ENCODE measurements at places on chromosomes 7 and 10. TPM values are rescaled to one million over a fixed set of nuclear protein-coding genes. Genes with fewer than 3 reads are reported as not detected.

The ATOH7 gene
- not detected for total RNA-seq

The RARRES2 gene
- not detected for total RNA-seq

The MNX1 gene
- total RNA-seq = 3.7 TPM

The KIFBP gene
- total RNA-seq = 65.9 TPM

The SHH gene
- total RNA-seq = 0.11 TPM

The STEAP4 gene
- 1.7 TPM for total RNA-seq

The WNT8B gene
- 0.29 TPM for total RNA-seq

The CTBP2 gene
- total RNA-seq = 78.9 TPM

The FZD8 gene
- 275 TPM for total RNA-seq

The NXPH1 gene
- not detected for total RNA-seq

The LRRC18 gene
- not detected for total RNA-seq

GRCh38 chr10:58672845-58673244 is 160.2 kb downstream of the BICC1 start:
- no peaks in the 10 kb centered on the region for H3K4me1 ChIP-seq
- no peaks in the 10 kb centered on the region for H3K36me3 ChIP-seq
- no peak overlapping the region for H3K4me3 ChIP-seq

- no peaks in the 10 kb centered on the region for H3K27me3 ChIP-seq
- H3K4me1 ChIP-seq = no peaks in the 10 kb centered on the region
- no peak overlapping the region for H3K27ac ChIP-seq
- no peak overlapping the region for H3K4me3 ChIP-seq
- DNase-seq = no peak
These were observed 32.2 kb upstream of the SEMA3A start for GRCh38 chr7:84226759-84227158.

- no peaks in the 10 kb centered on the region for H3K36me3 ChIP-seq
- DNase-seq = no peak
- H3K4me1 ChIP-seq = no peaks in the 10 kb centered on the region
- no peak overlapping the region for H3K27ac ChIP-seq
- no peaks in the 10 kb centered on the region for H3K27me3 ChIP-seq
These were observed 137.0 kb upstream of the PRR15 start for GRCh38 chr7:29426587-29426986.

- H3K27ac ChIP-seq = no peak overlapping the region
- peak; percentile 51 for DNase-seq
- H3K4me1 ChIP-seq = no peaks in the 10 kb centered on the region
- H3K36me3 ChIP-seq = no peaks in the 10 kb centered on the region
These were observed 197.3 kb upstream of the PODXL start for GRCh38 chr7:131753620-131754222.

GRCh38 chr7:106552645-106553445 is 108.1 kb downstream of the CCDC71L start:
- no peak for DNase-seq
- no peak overlapping the region for H3K4me3 ChIP-seq
- no peak overlapping the region for H3K27ac ChIP-seq
- H3K4me1 ChIP-seq = no peaks in the 10 kb centered on the region
- H3K36me3 ChIP-seq = no peaks in the 10 kb centered on the region

DNA sequence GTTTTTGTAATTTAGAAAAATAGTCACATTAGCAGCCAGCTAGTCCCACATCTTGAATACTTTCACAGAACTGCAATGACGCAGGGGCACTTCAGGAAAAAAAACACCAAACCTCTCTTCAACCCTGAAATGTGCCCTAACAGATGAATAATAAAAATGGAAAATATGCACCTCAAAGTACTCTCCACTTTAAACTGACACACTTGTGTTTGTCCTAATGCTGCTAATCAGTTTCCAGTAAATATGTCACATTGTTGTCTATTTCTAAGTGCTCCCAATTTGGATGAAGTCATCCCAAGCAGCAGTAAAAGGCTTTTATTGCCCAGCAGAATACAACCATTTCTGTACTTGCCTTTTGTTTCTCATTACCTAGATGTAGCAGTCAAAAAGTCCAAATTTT is 86.7 kb downstream of the PARD3 start:
- H3K36me3 ChIP-seq = no peaks in the 10 kb centered on the region
- H3K4me3 ChIP-seq = no peak overlapping the region
- peaks cover 54% of the 10 kb centered on the region for H3K4me1 ChIP-seq
- H3K27me3 ChIP-seq = no peaks in the 10 kb centered on the region
- no peak overlapping the region for H3K27ac ChIP-seq

DNA sequence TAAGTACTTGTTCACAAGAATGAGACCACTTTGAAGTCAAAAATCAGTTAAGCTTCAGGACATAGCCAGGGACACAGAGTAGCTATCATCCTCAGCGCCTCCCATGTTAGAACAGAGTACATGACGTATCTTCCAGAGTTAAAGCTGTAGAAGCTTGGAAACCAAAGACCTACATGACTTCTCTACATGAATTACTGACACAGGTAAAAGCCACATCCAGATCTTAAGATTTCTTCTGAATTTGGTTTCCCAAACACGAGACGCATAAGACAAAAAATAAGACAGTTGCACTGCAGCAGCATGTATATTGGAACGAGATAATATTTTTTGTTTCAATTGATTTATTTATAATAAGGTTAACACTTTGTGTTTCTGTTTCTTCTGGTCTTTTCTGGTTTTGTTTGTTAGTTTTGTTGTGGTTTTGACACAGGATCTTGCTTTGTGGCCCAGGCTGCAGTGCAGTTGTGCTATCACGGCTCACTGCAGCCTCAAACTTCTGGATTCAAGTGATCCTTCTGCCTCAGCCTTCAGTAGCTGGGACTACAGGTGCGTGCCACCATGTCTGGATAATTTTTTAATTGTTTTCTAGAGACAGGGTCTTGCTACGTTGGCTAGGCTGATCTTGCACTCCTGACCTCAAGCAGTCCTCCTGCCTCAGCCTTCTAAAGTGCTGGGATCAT is 10.2 kb upstream of the EPC1 start:
- H3K27ac ChIP-seq = no peak overlapping the region
- peaks cover 10% of the 10 kb centered on the region for H3K4me1 ChIP-seq
- H3K4me3 ChIP-seq = no peak overlapping the region

DNA sequence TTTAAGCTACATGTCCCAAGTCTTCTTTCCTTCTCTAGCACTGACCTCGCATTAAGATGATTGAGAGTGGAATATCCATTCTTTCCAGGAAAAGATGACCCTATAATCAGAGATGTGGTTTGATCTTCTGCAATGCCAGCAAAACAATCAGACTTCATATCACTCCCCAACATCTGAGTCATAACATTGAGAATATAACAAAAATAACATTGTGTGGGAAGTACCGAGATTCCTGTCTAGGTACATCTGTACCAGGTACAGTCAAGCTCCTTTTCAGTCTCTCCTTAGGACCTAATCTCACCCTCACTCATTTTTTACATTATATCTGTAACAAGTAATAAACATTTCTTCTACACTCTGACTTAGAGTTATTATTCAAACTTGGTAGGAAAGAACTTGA is 201.6 kb downstream of the LRRTM3 start:
- no peak overlapping the region for H3K27ac ChIP-seq
- no peak overlapping the region for H3K4me3 ChIP-seq
- H3K27me3 ChIP-seq = peaks cover 64% of the 10 kb centered on the region
- no peak for DNase-seq
- H3K36me3 ChIP-seq = no peaks in the 10 kb centered on the region

- H3K27me3 ChIP-seq = 0 out of 2 replicates have a peak, but pooled peaks cover 9% of the 10 kb centered on the region
- peak; percentile 31 for DNase-seq
- H3K27ac ChIP-seq = no peak overlapping the region
These were observed 45.8 kb upstream of the CARD11 start for GRCh38 chr7:3089493-3089892.

GRCh38 chr7:134018306-134018705 is 108.8 kb upstream of the LRGUK start:
- H3K4me1 ChIP-seq = no peaks in the 10 kb centered on the region
- H3K27ac ChIP-seq = no peak overlapping the region
- H3K27me3 ChIP-seq = no peaks in the 10 kb centered on the region
- DNase-seq = no peak

- H3K4me3 ChIP-seq = no peak overlapping the region
- H3K36me3 ChIP-seq = no peaks in the 10 kb centered on the region
- peaks cover 18% of the 10 kb centered on the region for H3K27me3 ChIP-seq
- H3K4me1 ChIP-seq = peaks cover 12% of the 10 kb centered on the region
These were observed 880 bp upstream of the ELN start for GRCh38 chr7:74026903-74027682.

GRCh38 chr7:92763636-92764423 is 72.5 kb downstream of the CDK6 start:
- DNase-seq = peak; percentile 95
- peak overlapping the region; percentile 81 for H3K27ac ChIP-seq
- peaks cover 5% of the 10 kb centered on the region for H3K36me3 ChIP-seq
- no peaks in the 10 kb centered on the region for H3K27me3 ChIP-seq
- H3K4me1 ChIP-seq = peaks cover 70% of the 10 kb centered on the region

DNA sequence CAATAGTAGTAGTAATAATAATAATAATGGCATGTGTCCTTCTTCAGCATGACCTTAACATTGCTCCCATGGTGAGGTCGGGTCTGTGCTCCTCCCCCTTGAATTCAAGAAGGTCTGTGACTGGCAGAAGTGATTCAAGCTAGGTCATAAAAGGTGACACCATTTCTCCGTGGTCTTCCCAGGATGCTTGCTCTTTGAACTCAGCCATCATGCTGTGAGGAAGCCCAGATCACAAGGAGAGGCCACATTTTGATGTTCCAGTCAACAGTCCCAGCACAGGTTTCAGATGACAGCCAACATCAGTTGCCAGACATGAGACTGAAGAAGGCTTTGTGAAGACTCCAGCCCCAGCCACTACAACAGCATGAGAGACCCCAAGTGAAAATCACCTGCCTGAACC is 83.9 kb downstream of the SEPTIN14 start:
- H3K4me3 ChIP-seq = no peak overlapping the region
- H3K27ac ChIP-seq = no peak overlapping the region
- no peak for DNase-seq

GRCh38 chr7:17369691-17370426 is 71.4 kb downstream of the AHR start:
- no peaks in the 10 kb centered on the region for H3K27me3 ChIP-seq
- peak; percentile 76 for DNase-seq
- peaks cover 39% of the 10 kb centered on the region for H3K4me1 ChIP-seq
- H3K36me3 ChIP-seq = no peaks in the 10 kb centered on the region

- H3K4me3 ChIP-seq = no peak overlapping the region
- H3K36me3 ChIP-seq = no peaks in the 10 kb centered on the region
- H3K4me1 ChIP-seq = peaks cover 29% of the 10 kb centered on the region
- peak overlapping the region; percentile 27 for H3K27ac ChIP-seq
These were observed 37.4 kb upstream of the DUSP5 start for GRCh38 chr10:110460111-110460809.

DNA sequence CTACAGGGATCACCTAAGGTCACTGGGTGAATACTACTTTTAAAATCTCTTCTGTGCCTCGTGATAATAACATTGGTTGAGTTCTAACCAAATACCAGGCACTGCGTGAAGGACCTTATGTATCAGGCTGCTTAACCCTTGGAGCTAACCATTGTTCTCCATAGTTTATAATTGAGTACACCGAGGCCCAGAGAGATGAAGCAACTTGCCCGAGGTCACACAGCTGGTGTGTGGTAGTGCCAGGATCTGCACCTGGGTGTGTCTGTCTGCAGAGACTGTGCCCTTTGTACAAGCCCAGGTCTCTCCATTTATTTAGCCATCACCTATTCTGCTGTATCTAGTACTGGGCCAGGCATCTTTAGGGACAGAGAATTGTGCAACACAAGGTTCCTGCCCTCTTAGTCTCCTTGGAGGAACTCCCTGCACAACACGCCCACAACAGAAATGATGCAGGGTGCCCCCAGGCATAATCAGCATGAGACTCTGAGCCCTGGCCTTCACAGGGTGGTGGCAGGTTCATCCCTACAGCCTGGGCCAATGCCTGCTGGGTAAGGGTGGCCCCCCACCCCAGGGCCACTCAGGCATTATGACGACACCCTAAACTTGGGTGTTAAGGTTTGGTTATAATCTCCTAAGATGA is 31.5 kb downstream of the UNC5B start:
- no peaks in the 10 kb centered on the region for H3K36me3 ChIP-seq
- no peaks in the 10 kb centered on the region for H3K27me3 ChIP-seq
- peaks cover 9% of the 10 kb centered on the region for H3K4me1 ChIP-seq
- peak; percentile 29 for DNase-seq
- no peak overlapping the region for H3K4me3 ChIP-seq
- no peak overlapping the region for H3K27ac ChIP-seq

DNA sequence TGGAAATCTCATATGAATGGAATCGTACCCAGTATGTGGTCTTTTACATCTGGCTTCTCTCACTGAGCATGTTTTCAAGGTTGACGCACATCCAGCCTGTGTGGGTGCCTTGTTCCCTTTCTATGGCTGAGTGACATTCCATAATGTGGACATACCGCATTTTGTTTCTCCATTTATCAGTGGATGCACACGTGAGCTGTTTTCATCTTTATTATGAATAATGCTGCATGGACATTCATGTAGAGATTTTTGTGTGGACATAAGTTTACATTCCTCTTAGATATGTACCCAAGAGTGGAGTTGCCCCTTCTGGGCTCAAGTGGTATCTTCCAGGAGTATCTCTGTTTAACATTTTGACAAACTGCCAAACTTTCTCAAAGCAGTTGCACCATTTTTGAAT is 1.3 kb upstream of the SCART1 start:
- H3K4me3 ChIP-seq = no peak overlapping the region
- no peaks in the 10 kb centered on the region for H3K4me1 ChIP-seq
- H3K36me3 ChIP-seq = no peaks in the 10 kb centered on the region
- no peak overlapping the region for H3K27ac ChIP-seq
- DNase-seq = no peak

DNA sequence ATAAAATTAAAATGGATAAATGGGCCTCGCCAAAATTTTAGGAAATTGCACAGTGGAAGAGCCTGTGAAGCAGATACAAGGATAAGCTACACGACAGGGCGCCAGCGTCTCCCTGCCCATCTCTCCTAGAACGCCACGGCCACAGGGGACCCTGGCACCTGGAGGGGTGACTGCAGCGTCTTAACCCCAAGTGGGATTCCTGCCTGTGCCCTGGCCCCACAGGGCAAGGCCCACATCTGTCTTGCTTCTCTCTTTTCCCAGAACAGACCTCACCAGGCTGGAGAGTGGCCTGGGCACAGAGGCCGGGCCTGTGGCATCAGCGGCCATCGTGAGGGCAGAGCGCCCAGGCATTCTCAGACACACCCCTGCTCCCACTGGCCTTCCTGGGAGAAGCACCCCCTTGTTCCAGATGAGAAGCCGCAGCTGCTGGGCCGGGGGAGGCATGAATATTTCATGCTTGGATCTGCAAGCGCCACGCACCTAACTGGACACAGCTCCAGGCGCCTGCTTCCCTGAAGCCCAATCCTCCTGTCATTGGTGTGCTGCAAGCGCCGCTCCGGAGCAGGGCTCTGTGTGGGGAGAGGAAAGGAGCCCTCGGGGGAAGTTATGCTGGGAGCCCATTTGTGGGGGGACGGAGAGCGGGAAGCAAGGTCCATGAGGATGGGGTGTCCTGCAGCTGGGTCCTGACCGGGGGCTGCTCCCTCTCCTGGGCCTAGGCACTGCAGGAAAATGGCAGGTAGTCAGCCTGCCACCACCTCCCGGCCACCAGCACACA is 153.5 kb downstream of the ELFN1 start:
- no peaks in the 10 kb centered on the region for H3K27me3 ChIP-seq
- H3K4me1 ChIP-seq = no peaks in the 10 kb centered on the region
- no peak for DNase-seq
- H3K36me3 ChIP-seq = no peaks in the 10 kb centered on the region
- H3K4me3 ChIP-seq = no peak overlapping the region
